ENCODE measurements at places on chromosomes 16 and 17.

DNA sequence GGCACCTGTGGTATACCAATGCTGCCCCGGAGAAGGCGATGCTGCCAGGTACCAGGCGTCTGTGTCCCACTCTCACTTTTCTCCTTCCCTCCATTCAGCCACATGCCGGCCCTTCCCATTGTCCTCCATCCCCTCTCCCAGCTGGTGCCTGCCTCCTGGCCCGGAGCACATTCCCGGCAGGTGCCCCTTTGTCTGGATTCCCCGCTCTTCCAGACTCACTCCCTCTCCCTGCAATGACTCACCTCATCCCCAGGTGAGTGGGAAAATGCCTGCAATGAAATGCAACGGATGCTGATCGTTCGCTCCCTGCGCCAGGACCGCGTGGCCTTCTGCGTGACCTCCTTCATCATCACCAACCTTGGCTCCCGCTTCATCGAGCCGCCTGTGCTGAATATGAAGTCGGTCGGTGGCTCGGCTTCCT is 10.4 kb upstream of the KDM6B start:
- no peak overlapping the region for H3K27ac ChIP-seq
- no peak overlapping the region for H3K4me3 ChIP-seq
- no peaks in the 10 kb centered on the region for H3K36me3 ChIP-seq
- peak; percentile 80 for DNase-seq
- H3K27me3 ChIP-seq, result no peaks in the 10 kb centered on the region

- H3K27ac ChIP-seq, result no peak overlapping the region
- H3K36me3 ChIP-seq, result no peaks in the 10 kb centered on the region
- H3K4me1 ChIP-seq, result no peaks in the 10 kb centered on the region
- no peaks in the 10 kb centered on the region for H3K27me3 ChIP-seq
- DNase-seq, result no peak
- no peak overlapping the region for H3K4me3 ChIP-seq
Measured at GRCh38 chr17:70013911-70014310, 61.1 kb upstream of the KCNJ16 start.

GRCh38 chr16:74667255-74667700 is 601 bp upstream of the RFWD3 start:
- no peaks in the 10 kb centered on the region for H3K4me1 ChIP-seq
- no peaks in the 10 kb centered on the region for H3K27me3 ChIP-seq
- H3K36me3 ChIP-seq, result peaks cover 40% of the 10 kb centered on the region
- H3K27ac ChIP-seq, result peak overlapping the region; percentile 20

- no peak for DNase-seq
- no peak overlapping the region for H3K4me3 ChIP-seq
- no peak overlapping the region for H3K27ac ChIP-seq
Measured at GRCh38 chr16:22789281-22789945, 24.5 kb upstream of the HS3ST2 start.

DNA sequence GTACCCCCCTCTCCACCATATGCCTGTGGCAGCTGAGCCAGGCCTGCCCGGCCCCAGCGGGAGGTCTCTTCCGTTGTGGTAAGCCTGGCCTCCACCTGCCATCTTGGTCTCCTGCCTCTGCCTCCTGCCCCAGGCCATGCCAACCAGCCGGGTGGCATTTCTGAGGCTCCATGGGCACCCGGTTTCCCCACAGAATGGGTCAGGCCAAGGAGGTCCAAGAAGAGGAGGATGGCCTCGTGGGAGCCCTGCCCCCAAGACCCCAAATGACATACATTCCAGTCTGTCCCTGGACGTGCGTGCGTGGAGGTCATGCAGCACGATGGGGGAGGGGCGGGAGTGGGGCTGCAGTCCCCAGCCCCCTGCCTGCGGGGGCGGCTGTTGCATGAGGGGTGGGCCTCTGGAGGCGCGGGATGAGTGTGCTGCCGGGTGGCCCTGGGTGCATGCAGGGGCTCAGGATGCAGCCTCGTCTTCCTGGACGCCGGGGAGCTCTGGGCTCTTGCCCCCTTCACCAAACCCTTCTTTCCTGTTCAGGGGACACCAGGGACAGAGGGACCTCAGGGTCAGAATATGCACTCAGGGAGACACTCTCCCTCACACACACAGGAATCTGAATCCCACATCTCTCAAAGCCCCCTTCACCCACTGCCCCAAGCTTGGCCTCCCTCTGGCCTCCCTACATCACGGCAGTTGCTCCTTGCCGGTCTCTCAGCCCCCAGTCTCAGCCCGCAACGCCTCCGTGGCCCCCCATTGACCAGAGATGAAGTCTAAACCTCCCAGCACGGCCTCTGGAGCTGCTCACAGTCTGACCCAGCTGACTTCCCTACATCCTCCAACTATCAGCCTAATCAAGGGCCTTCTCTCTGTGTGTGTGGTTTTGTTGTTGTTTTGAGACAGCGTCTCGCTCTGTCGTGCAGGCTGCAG is 16.0 kb upstream of the NCBP3 start:
- H3K27me3 ChIP-seq, result no peaks in the 10 kb centered on the region
- DNase-seq, result no peak
- H3K4me3 ChIP-seq, result no peak overlapping the region
- H3K36me3 ChIP-seq, result peaks cover 2% of the 10 kb centered on the region
- no peaks in the 10 kb centered on the region for H3K4me1 ChIP-seq
- H3K27ac ChIP-seq, result no peak overlapping the region

- H3K4me1 ChIP-seq, result peaks cover 3% of the 10 kb centered on the region
- H3K27ac ChIP-seq, result no peak overlapping the region
- H3K36me3 ChIP-seq, result no peaks in the 10 kb centered on the region
- H3K4me3 ChIP-seq, result no peak overlapping the region
Measured at GRCh38 chr17:64006361-64007088, 8.4 kb downstream of the PRR29 start.

GRCh38 chr17:77254951-77255825 is 114.4 kb downstream of the SEC14L1 start:
- H3K4me1 ChIP-seq, result no peaks in the 10 kb centered on the region
- DNase-seq, result peak; percentile 68
- no peaks in the 10 kb centered on the region for H3K27me3 ChIP-seq
- H3K36me3 ChIP-seq, result no peaks in the 10 kb centered on the region

DNA sequence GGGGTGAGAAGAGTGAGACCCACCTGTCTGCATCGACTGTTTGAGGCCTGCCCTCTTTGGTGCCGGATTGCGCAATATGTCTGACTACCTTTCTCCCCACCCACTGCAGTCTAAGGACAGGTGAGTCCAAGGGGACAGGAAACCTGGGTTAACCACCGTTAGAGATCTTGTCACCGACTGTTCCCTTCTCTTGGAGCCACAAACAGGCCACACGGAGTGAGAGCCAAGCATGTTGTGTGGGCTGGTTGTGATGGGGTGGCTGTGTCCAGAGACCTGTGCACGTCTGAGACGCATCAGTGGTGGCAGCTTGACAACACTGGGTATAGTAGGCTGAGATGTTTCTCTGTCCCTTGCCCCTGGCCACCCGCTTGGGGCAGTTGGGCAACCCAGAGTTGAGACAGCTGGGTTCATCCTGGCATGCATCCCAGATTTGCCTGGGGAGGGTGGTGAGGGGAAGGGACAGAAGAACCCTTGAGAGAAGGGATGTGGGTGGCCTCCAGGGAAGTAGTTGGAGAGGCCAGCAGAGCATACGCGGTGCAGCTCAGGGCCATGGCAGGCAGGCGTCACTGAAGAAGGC is 21.4 kb downstream of the MPRIP start:
- H3K4me1 ChIP-seq, result no peaks in the 10 kb centered on the region
- H3K27me3 ChIP-seq, result no peaks in the 10 kb centered on the region
- H3K36me3 ChIP-seq, result no peaks in the 10 kb centered on the region
- no peak overlapping the region for H3K27ac ChIP-seq
- no peak overlapping the region for H3K4me3 ChIP-seq

GRCh38 chr16:51034481-51035109 is 116.5 kb downstream of the SALL1 start:
- no peaks in the 10 kb centered on the region for H3K36me3 ChIP-seq
- H3K4me3 ChIP-seq, result no peak overlapping the region
- peaks cover 9% of the 10 kb centered on the region for H3K4me1 ChIP-seq
- no peaks in the 10 kb centered on the region for H3K27me3 ChIP-seq
- no peak for DNase-seq

- H3K27me3 ChIP-seq, result no peaks in the 10 kb centered on the region
- peaks cover 2% of the 10 kb centered on the region for H3K4me1 ChIP-seq
- H3K27ac ChIP-seq, result no peak overlapping the region
- H3K36me3 ChIP-seq, result peaks cover 34% of the 10 kb centered on the region
- peak overlapping the region; percentile 94 for H3K4me3 ChIP-seq
Measured at GRCh38 chr16:396605-397004, 394 bp upstream of the NME4 start.

GRCh38 chr17:39069114-39069756 is 82.2 kb downstream of the PLXDC1 start:
- H3K4me3 ChIP-seq, result no peak overlapping the region
- no peak overlapping the region for H3K27ac ChIP-seq
- H3K36me3 ChIP-seq, result no peaks in the 10 kb centered on the region
- H3K4me1 ChIP-seq, result peaks cover 2% of the 10 kb centered on the region
- no peaks in the 10 kb centered on the region for H3K27me3 ChIP-seq
- peak; percentile 59 for DNase-seq

DNA sequence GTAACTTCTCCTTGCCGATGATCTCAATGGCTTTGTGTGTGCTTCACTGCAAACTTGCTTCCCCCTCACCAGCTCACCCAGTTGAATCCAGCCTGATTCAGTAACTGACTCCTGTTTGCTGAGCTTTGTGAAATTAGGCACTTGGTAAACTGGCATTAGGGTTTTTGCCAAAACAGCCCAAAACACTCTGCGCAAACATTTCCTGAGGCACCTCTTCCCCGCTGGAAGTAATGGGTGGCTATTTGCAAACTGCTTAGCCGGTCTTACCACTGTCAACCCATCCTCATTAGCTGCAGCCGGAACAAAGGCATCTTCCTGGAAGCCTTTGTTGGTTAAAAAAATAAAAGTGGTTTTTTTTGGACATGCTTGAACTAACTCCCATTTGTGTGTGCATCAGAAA is 353.2 kb downstream of the MAF start:
- H3K4me3 ChIP-seq, result no peak overlapping the region
- H3K27ac ChIP-seq, result no peak overlapping the region
- no peaks in the 10 kb centered on the region for H3K36me3 ChIP-seq
- no peaks in the 10 kb centered on the region for H3K4me1 ChIP-seq
- H3K27me3 ChIP-seq, result no peaks in the 10 kb centered on the region
- no peak for DNase-seq

- H3K4me3 ChIP-seq, result no peak overlapping the region
Measured at GRCh38 chr17:2690165-2691068, 21.1 kb downstream of the CLUH start.

GRCh38 chr17:4949321-4950074 is 1.2 kb upstream of the PFN1 start:
- H3K27me3 ChIP-seq, result no peaks in the 10 kb centered on the region
- DNase-seq, result peak; percentile 84
- peak overlapping the region; percentile 78 for H3K27ac ChIP-seq
- H3K36me3 ChIP-seq, result peaks cover 30% of the 10 kb centered on the region
- H3K4me1 ChIP-seq, result peaks cover 4% of the 10 kb centered on the region
- H3K4me3 ChIP-seq, result peak overlapping the region; percentile 82

DNA sequence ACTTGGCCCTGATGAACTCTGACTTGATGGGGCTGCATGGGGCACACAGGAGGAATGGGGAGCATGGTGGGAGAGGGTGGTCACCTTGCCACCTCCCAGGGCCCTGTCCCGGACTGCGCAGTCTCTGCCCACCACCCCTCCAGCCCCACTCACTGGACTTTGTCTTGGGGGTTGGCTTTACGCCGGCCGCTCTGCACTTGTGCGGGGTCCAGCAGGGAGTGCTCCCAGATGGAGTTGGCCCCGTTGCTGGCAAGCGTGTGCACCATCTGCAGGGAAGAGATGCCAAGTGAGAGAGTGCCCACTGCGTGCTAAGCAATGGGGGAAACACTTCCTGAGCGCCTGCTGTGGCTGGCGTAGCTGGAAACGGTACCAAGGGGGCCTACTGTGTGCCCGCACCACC is 6.7 kb downstream of the GIT1 start:
- H3K27ac ChIP-seq, result no peak overlapping the region
- peaks cover 43% of the 10 kb centered on the region for H3K36me3 ChIP-seq
- DNase-seq, result no peak

DNA sequence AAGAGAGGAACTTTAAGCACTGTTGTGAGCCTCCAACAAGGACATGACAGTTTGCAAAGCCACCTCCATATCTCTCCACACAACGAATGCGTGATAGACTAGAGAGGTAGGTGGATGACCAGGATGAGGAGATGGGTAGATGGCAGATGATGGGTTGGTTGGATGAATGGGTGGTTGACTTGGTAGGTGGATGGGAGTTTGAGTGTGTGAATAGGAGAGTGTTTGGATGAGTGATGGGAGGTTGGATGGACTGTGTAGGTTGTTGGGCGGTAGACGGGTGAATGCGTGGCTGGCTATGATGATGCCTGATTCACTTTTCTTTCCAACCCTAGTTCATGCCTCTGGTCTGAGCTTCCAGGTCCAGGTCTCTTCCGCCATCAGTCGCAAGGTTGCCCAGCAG is 4.1 kb downstream of the CDH16 start:
- no peaks in the 10 kb centered on the region for H3K36me3 ChIP-seq
- H3K4me3 ChIP-seq, result no peak overlapping the region
- DNase-seq, result no peak
- H3K27ac ChIP-seq, result no peak overlapping the region
- H3K27me3 ChIP-seq, result no peaks in the 10 kb centered on the region

DNA sequence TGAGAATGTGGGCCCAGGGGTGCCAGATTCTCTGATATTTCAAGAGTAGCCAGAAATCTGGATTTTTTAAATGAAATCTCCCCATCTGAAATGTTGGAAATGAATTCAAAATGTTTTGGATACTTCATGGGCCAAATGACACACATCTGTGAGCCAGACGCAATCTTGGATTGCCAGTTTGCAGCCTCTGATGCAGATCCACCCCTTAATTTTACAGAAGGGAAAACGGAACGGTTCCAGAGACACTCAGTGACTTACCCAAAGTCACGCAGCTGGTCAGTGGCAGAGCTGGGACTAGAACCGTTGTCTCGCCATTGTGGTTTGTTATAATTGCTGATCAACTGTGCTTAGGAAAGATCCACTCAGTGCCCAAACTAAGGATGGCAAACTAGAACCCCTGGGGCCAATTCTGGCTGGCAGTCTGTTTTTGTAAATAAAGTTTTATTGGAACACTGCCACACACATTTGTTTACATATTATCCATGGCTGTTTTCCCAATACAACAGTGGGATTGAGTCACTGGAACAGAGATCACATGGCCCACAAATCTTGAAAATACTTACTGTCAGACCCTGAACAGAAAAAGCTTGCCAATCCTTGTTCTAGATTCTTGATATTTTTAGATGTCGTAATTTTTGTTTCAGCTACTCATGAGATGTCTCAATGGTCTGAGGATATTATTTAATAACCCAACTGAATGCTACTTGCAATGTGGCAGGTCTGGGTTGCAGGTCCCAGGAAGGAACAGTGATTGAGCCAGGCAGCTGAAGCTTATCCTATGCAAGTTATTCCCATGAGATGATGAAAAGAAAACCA is 143.8 kb downstream of the AXIN2 start:
- H3K27ac ChIP-seq, result no peak overlapping the region
- DNase-seq, result no peak
- H3K36me3 ChIP-seq, result peaks cover 6% of the 10 kb centered on the region

All from H9 (cell line).